H9 (cell line): ENCODE measurements at places on chromosomes 7 and 10. TPM values are rescaled to one million over a fixed set of nuclear protein-coding genes. Genes with fewer than 3 reads are reported as not detected.

Gene TBRG4
- 127 and 137 TPM in 2 replicates for total RNA-seq

Gene CHRM2
- not detected in 2 replicates for total RNA-seq

Gene ANXA8
- total RNA-seq: 0.22 TPM in 2 replicates

Gene LRRN3
- 0.77 and 1.0 TPM in 2 replicates for total RNA-seq

Gene PRTFDC1
- 6.8 and 7.5 TPM in 2 replicates for total RNA-seq

Gene GOLGA7B
- total RNA-seq: 0.02 and 0.04 TPM in 2 replicates

Gene HOXA13
- total RNA-seq: not detected in 2 replicates

DNA sequence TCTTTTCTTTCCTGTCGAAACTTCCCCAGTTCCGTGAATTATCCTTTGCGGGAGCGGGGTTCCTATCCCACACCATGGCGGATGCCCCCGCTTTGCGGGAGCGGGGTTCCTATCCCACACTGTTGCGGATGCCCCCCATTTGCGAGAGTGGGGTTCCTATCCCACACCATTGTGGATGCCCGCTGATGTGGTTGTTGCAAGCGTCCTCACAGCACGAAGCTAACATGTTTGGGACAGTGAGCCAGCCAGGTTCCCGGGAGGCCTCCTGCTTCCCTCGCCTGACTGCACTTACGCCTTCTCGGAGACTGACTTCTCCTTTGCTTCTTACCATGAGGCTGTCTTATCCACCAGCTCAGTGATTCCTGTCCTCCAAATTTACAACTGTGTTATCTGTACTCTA, 134.7 kb downstream of the VIPR2 start:
- DNase-seq: no peak

DNA sequence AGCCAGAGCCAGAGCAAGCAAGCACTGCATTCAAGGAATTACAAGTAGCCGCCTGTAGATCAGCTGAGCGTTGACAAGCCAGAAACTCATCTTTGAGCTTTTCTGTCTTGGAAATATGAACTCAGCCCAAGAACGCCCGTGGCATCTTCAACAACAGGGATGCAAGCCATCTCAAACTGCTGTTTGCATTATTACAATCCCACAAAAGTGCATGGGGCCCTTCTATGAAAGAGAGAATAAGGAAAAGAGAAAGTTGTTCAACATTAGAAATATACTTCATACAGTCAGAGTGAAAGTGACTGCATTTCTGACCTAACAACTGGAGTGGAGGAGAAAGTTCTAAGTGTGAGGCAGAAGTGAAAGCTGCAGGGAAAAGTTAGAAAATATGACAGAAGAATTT, 6.5 kb downstream of the SGCE start:
- DNase-seq: no peak

- no peak for DNase-seq
Measured at GRCh38 chr7:6020371-6021286, 10.5 kb upstream of the ANKRD61 start.

- DNase-seq: no peak
Measured at GRCh38 chr7:47978790-47979144, 648 bp downstream of the HUS1 start.

- no peak for DNase-seq
Measured at GRCh38 chr10:132172091-132173066, 14.4 kb upstream of the DPYSL4 start.

DNA sequence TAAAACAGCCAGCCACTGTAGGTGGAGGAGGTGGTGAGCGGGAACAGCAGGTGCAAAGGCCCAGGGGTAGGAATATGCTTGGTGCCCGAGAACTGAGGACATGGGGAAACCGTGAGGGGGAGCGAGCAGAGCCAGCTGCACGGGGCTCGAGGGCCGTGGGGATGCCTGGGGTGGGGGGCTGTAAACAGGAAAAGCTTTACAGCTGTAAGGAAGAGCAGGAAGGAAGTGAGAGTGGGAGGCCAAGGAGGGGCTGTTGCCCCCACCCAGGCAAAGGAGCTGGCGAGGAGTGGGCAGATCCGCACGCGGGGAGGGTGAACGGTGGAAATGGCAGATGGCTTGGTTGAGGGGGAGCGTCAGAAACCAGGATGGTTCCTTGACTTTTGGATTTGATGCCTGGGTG, 34.4 kb downstream of the ZMIZ1 start:
- no peak for DNase-seq

DNA sequence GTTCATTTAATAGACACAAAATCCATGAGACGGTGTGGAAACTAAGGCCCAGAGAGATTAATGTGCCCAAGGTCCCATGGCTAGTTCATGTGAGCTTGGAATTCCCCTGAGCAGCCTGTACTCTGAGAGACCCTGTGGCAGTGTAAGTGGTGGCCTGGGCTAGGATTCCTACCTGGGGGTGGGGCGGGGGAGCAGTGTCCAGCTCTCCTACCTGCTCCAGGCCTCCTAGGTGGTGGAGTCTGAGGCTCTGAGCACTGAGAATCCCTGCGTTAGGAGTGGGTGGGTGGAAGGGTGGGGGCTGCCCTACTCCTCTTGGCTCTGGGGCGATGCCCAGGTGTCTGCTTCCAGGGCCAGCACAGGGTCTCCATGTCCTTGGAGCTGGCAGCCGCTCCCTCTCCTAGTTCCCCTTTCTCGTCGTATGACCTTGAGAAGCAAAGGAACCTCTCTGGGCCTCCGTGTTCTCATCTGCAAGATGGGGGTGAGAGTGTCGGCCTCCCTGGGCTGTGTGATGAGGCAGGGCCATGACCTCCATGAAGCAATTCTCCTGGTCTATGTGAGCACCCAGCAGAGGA, 2.5 kb downstream of the SNCG start:
- DNase-seq: peak; percentile 34

GRCh38 chr10:117214401-117214800, 17.1 kb downstream of the KCNK18 start:
- DNase-seq: no peak

DNA sequence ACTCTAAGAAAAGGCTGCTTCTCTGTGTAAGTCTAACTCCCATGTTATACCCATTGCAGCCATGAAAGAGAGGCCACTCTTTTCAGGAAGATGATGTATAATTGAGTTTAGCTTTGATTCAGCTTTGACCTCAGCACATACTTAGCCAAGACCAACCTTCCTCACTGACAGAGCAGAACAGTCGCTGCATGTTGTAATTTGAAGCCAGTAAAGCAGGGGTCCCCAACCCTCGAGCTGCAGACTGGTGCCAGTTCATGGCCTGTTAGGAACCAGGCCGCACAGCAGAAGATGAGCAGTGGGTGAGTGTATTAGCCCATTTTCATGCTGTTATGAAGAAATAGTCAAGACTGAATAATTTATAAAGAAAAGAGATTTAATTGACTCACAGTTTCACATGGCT, 223.9 kb downstream of the GPR158 start:
- no peak for DNase-seq

- no peak for DNase-seq
Measured at GRCh38 chr10:43803791-43804190, 155.1 kb upstream of the ZNF32 start.

GRCh38 chr7:99617192-99617781, 541 bp downstream of the ZSCAN25 start:
- no peak for DNase-seq

DNA sequence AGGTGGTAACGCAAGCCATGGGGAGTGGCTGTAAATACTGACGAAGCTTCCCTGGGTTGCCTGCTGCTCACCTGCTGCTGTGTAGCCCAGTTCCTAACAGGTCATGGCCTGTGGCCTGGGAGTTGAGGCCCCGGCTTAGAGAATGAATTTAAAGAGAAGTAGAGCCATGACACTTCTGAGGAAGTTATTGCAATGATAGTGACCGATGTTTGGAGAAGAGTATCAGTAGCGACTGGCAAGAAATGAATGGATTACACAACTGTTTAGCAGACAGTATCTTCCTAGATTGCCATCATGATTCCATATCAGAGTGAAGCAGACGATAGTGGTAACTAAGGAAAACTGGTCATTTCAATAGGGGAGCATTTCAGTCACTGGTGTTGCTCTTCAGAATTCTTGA, 249.6 kb downstream of the PLXDC2 start:
- no peak for DNase-seq

- no peak for DNase-seq
Measured at GRCh38 chr10:73296946-73297345, 44.5 kb upstream of the MRPS16 start.

GRCh38 chr10:10797513-10797912, 220.2 kb upstream of the CELF2 start:
- DNase-seq: no peak
